Activated CD4-positive, alpha-beta T cell treated with anti-CD3 and anti-CD28 coated beads, Interleukin-2, amount 10 ng/mL, durations not matched to agents 7 days and 5 days (primary cell): ENCODE measurements at places on chromosomes 5 and 9. TPM values are rescaled to one million over a fixed set of nuclear protein-coding genes. Genes with fewer than 3 reads are reported as not detected.

The FOXD4L5 gene
- 0.21 TPM for total RNA-seq

The LIFR gene
- total RNA-seq = not detected

The GALNT12 gene
- total RNA-seq = 10.1 TPM

The OSMR gene
- total RNA-seq = not detected

The ARAP3 gene
- total RNA-seq = 4.2 TPM

The RORB gene
- total RNA-seq = not detected

The FOXD4L6 gene
- total RNA-seq = not detected

The PCDHB7 gene
- not detected for total RNA-seq

The WWC1 gene
- total RNA-seq = 0.04 TPM

The LCN2 gene
- total RNA-seq = not detected

The ZFP37 gene
- total RNA-seq = 0.52 TPM

The BRD9 gene
- 59.1 TPM for total RNA-seq

The ACOT12 gene
- total RNA-seq = not detected

The ANXA1 gene
- total RNA-seq = 106 TPM

The PCDHB5 gene
- total RNA-seq = not detected

The ADGRD2 gene
- not detected for total RNA-seq

The C1QTNF3 gene
- 4.5 TPM for total RNA-seq

The SPOCK1 gene
- total RNA-seq = 0.31 TPM

The RLN2 gene
- 2.3 TPM for total RNA-seq

The NFIB gene
- total RNA-seq = not detected

The CEP78 gene
- 57.6 TPM for total RNA-seq

The EPB41L4A gene
- 1.2 TPM for total RNA-seq

The ZDHHC11B gene
- total RNA-seq = 0.87 TPM

The ADAMTS16 gene
- total RNA-seq = not detected

The SLC6A18 gene
- total RNA-seq = not detected
